ENCODE measurements at places on chromosomes 6 and 20.

- DNase-seq, result no peak
These were observed 437.6 kb downstream of the MAFB start for GRCh38 chr20:40251284-40251932.

- DNase-seq, result no peak
These were observed 34.9 kb downstream of the SLC22A23 start for GRCh38 chr6:3421791-3422434.

DNA sequence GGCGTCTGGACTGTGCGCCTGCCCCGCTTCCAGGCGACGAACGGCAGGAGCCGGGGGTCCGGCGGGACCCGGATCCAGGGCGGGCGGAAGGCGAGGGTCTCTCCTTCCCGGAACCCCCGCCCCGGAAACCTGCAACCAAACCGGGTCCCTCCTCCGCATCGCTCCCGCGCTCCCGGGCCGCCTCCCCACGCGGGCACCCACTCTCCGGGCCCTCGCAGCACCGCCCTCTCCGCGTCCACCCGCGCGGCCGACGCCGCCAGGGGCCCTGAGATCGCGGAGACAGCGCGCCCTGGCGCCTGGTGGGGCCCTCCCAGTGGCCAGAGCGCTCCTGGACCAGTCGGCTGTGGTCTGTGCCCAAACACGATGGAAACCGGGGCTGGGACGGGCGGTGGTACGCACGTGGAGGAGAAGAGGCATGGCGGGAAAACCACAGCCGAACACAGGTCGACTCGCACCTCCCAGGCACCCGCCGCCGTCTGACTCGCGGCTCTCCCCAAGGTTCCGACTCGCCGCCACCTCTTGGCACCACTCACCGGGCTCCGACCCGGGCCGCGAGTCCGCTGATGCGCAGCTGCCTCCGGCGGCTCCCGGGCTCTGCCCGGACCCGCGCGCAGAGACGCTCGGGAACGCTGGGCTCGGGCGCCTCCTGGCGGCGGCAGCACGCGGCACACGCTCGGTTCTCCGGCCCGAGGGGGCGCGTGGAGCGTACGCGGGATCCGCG, 7.9 kb downstream of the NKX2-2 start:
- no peak for DNase-seq

GRCh38 chr6:144351379-144352127, 66.4 kb downstream of the UTRN start:
- no peak for DNase-seq

- no peak for DNase-seq
These were observed 135.7 kb downstream of the ALDH8A1 start for GRCh38 chr6:134814076-134814695.

DNA sequence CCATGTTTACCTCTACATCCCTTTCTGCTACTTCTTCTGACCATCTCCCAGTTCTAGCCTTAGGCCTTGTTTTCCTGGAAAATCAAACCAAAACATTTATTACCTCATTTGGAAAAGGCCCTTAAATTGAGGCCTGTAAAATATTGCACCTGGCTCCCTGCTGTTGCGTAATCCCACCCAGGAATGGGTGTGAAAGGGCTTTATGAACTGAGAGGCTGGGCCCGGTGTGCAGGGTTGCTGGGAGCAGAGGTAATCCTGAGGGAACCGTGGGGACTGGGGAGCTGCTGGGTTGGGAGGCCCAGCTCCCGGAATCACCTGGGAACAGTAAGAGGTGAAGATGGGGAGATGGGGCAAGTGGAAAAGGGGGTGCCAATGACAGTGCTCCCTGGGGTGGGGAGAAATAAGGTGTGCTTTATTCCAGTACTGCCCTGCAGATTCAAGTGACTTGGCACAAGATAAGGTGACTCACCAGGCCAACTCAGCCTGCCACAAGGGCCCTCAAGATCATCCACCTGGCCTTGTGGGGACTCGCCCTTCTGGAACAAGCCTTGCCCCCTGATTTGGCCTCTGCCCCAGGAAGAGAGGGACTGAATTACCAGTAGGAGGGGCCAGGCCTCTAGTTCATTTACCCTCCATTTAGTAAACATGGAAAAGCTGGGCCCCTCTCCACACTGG, 44.2 kb downstream of the KCNK5 start:
- DNase-seq, result no peak

DNA sequence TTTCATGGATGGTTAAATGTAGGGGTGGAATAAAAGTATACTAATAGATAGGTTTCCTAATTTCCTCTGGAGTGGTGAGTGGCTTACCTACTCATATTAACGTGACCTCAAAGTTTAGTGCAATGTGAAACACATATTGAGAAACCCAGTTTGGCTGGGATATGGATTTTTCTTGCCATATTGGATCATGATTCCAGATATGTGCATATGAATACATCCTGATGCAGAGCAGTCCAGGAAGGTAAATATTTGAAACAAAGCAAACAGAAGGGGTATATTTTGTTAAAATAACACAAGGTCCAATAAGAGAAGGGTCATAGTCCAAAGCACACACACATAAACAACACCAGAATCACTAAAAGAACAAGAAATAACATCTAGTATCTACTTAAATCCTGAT, 608.1 kb downstream of the PKHD1 start:
- DNase-seq, result no peak

GRCh38 chr20:44807051-44807683, 3.2 kb downstream of the RIMS4 start:
- no peak for DNase-seq

DNA sequence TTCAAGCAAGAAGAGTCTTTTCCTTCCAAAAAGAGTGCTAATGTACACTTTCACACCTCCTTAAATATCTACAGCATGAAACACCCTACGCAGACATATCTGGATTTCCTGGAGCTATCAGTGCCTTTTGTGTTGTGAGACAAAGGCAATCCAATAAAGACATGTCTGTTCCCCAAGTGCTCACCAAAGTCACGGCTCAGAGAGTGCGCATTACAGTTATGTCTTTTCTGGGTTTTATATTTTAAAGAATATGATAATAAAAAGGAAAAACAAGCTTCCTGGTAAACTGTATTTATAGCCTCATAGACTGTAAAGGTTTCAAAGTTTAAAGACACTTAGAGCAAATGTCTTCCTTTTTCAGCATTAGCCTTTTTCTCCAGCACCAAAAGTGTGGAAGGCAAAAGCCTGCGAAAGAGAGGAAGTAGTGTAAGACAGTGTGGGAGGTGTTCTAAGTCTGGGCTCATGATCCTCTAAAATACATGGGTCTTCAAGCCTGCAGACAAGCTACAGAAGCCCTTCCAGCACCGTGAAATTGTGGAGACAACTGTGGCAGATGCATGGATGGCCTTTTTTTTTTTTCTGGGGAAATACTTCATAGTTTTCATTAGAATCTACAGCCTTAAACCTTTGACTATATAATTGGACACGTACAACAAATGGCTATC, 135.0 kb upstream of the SLC35B3 start:
- no peak for DNase-seq

GRCh38 chr20:44601236-44601671, 18.9 kb downstream of the PKIG start:
- no peak for DNase-seq

- no peak for DNase-seq
These were observed 973 bp upstream of the BRD2 start for GRCh38 chr6:32967151-32968091.

DNA sequence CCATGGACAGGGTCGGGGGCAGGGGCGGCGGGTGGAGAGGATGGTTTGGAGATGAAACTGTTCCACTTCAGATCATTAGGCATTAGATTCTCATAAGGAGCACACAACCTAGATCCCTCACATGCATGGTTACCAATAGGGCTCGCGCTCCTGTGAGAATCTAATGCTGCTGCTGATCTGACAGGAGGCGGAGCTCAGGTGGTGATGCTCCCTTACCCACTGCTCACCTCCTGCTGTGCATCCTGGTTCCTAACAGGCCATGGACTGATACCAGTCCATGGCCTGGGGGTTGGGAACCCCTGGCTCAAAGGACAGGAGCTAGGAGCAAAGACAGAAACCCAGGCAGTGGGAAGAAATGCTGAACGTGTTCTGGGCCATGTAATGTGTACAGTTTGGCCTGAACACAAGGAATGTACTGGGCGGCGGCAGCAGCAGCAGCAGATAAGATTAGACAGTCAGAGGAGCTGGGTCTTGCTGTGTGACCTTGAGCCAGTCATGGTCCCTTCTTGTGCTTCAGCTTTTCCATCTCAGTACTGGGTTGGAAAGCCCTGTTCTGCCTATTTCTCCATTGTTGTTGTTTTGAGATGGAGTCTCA, 4.7 kb upstream of the SPAG4 start:
- no peak for DNase-seq

DNA sequence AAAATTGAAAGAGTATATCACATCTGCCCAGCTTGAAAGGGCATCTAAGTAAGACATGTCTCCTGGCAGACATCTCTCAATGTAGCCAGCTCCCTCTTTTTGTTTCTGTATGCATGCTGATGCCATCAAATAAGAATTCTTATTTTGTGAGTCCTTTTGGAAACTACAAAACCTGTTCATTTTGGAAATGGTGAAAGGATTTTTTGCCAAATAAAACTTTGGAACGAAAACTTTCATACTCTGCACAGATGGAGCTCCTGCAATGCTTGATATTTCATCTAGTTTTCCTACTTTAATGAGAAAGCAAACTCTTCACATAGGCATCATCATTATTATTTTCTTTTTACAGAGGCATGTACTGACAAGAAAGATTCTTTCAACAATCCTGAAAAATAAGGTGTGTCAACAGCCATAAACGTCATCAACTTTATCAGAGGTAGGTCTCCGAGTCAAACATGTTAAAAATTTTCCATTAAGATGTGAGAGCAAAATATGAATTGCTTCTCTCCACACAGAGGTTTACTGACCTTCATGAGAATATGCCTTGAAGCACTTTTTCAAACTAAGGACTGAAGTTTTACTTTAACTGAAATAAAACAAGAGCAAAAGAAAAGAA, 26.2 kb upstream of the CMTR1 start:
- no peak for DNase-seq

- no peak for DNase-seq
These were observed 68.5 kb downstream of the PLEKHG1 start for GRCh38 chr6:150667977-150668716.

- DNase-seq, result no peak
These were observed 159.2 kb downstream of the ATXN1 start for GRCh38 chr6:16602035-16602434.

DNA sequence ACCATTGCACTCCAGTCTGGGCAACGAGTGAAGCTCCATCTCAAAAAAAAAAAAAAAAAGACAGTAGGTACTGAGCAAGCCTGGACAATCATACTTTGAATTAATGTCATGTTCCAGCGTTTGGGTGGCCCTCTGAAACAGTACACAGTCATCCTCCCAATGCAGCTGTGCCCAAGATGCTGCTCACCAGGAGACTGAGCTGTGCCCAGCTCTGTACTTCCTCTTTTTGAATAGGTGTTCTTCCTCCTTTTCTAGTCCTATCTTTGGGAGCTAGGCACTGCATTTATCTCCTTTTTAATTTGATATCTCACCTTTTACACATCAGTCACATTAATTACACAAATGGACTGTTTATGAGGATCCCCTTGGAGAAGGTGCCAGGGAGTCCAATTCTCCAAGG, 101.5 kb downstream of the RPP40 start:
- no peak for DNase-seq

DNA sequence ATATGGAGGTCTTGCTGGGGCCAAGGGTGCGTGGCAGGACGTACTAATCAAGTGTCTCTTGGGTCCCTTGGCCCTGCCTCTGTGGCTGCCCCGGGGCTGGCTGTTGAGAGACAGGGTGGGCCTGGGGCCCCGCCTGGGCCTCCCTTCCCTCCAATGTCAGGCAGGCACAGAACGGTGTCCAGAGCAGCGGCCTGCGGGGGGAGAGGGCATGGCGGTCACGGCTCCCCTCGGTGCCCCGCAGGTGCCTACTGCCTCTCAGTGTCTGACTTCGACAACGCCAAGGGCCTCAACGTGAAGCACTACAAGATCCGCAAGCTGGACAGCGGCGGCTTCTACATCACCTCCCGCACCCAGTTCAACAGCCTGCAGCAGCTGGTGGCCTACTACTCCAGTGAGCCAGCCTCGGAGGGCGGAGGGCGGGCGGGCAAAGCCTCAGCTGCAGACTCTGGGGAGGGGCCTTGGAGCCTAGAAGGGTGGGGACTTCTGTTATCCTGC, 50.0 kb downstream of the SRC start:
- DNase-seq, result no peak

DNA sequence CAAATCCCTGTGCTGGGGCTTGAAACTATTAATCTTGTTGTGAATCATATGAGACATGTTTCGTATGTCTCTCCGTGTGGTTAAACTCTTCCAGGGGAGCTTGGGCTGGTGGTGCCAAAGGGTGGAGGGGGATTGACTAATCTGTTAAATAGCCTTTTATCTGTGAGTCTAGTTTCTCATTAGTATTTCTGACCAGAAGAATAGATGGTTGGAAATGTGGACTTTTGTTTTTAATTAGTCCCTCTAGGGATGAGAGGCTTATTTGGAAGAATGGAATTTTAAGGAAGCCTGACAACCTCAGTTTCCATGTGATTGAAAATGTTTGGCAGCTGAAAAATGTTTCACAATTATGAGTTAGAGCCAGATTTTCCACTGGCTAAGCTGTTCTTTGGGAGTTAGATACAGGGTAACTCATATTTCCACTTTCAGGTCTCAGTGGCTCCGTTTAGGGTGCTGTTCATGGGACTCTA, 117.3 kb downstream of the BCKDHB start:
- no peak for DNase-seq

GRCh38 chr20:34578025-34578424, 19.5 kb downstream of the MAP1LC3A start:
- DNase-seq, result no peak

DNA sequence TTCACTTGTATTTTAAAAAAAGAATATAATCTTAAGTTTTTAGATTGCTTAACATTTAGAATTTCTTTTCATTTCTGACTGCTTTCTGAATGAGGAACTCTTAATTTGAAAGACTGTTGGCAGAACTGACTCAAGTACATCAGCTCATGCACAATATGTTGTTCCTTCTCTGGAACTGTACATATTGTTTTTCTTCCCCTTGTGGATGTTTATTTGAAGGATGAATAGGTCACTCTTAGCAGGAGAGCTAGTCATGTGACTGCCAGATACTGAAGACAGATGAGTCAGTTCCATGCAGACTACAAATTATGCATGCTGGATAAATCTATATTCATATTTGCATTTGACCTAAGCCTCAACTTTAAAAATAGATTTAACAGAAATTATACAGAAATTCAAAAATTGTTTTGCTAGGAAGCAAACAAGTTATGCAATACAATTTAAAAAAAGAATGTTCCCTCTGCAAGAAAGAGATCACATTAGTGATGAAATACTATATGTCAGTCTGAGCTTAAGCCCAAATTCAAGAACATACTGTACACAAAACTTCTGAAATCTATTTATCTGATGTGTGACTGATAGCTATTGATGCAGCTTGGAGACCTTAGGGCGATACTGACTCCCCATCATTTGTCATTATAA, 1274.9 kb upstream of the GJE1 start:
- DNase-seq, result no peak

- no peak for DNase-seq
These were observed 121.4 kb upstream of the ADGRF1 start for GRCh38 chr6:47163536-47163935.

GRCh38 chr6:99252421-99252820, 97.1 kb downstream of the FAXC start:
- DNase-seq, result no peak

DNA sequence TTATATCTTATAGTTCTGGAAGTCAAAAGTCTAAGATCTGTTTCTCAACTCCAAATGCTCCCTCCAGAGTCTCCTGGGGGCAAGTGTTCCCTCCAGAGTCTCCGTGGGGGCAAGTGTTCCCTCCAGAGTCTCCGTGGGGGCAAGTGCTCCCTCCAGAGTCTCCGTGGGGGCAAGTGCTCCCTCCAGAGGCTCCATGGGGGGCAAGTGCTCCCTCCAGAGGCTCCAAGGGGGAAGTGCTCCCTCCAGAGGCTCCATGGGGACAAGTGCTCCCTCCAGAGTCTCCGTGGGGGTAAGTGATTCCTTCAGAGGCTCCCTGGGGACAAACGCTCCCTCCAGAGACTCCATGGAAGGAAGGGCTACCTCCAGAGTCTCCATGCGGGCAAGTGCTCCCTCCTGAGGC, 34.0 kb upstream of the THBS2 start:
- no peak for DNase-seq

All from NCI-H2081 treated with DMSO at 0.1 percent for 48 hours (cell line).